ENCODE measurements at places on chromosomes 12 and 14.

GRCh38 chr12:82357845-82358199 lies 365 bp downstream of the CCDC59 start:
- no peak for DNase-seq

- DNase-seq = no peak
These were observed 219.7 kb upstream of the PKP2 start for GRCh38 chr12:33116284-33116683.

GRCh38 chr14:34049790-34050189 lies 98.9 kb upstream of the EGLN3 start:
- DNase-seq = no peak

DNA sequence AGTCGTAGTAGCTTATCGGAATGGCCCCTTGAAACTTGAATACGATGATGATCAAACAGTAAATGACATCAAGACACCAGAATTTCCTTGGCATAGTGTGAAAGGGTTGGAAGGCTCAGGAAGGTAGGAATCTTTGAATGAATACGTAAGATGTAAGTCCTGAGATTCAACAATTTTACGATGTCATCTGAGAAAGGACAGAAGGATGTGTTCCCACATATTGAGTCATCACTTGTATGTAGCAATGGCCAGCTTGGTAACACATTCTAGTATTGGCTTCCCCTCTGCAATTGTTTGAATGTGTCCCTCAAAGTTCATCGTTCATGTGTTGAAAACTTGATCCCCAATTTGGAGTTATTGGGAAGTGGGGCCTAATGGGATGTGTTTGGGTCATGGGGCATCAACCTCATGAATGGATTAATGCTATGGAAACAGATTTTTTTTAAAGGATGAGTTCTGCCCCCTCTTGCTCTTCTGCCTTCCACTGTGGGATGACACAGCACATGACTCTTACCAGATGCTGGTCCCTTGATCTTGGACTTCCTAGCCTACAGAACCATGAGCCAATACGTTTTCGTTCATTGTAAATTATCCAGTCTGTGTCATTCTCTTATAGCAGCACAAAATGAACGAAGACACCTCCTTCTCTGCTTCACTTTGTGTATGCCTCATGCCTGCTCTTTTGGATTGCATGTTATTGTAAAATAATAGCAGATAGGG lies 284.6 kb downstream of the BCAT1 start:
- DNase-seq = no peak

- no peak for DNase-seq
These were observed 110.9 kb downstream of the PAH start for GRCh38 chr12:102806110-102806509.

- DNase-seq = no peak
These were observed 10.5 kb upstream of the SMCO2 start for GRCh38 chr12:27436029-27436428.

DNA sequence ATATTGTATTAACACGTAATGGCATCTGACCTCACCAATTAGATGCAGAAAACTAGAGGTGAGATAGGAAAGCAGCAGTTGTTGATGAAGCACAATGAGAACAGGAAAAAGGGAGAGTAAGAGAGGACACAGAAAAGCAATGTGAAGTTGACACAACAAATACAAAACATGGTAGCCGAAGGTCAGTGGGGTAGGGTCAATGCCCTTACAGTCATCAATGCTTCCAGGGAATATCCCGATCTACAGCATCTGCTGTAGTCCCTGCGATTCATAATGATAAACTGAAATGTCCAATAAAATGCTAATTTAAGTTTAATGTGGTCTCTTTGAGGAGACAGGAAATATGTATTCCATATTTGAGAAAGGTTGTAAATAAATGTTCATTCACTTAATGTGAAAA lies 2.9 kb upstream of the COL2A1 start:
- DNase-seq = no peak

- no peak for DNase-seq
These were observed 4.8 kb downstream of the TOGARAM1 start for GRCh38 chr14:44966601-44967336.

All from activated CD4-positive, CD25-positive, alpha-beta regulatory T cell (primary cell).